CMK (cell line): ENCODE measurements at places on chromosomes 3 and 15.

DNA sequence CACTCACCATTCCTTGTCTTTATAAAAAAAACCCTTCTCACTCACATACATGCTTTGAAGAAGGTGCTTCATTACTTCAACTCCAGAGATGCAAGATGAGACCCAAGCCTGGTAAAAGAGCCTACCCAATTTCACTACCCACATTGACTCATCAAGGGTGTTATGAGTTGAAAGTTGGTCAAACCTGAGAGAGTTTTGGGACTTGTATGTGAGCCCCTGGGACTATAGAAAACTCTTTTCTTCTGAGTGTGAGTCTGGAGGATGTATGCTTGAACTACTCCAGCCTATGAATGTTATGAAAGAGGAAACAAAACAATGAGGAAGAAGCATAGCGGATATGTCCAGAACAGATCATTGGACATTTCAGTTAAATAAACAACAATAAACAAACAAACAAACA, 106.5 kb upstream of the SATB1 start:
- DNase-seq, result no peak

DNA sequence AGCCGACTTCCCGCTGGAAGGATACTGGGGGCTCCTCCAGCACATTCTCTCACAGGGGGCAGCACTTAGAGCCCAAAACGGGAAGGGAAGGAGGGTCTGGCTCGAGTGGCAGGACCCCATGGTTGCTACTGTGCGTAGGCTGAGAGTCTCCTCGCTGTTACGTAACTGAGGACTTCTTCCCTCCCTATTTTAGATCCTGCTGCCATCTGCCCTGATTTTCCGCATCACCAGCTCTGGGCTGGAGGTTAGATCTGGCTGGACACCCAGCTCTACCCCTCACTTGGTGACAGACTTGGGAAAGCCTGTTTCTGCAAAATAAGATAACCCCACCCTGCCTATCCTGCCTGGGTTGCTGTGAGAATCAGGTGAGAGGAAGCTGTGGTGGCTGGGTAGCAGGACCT, 47.7 kb downstream of the BDH1 start:
- no peak for DNase-seq

GRCh38 chr3:25604107-25604805, 60.5 kb downstream of the TOP2B start:
- no peak for DNase-seq

GRCh38 chr3:45583021-45583851, 11.3 kb upstream of the LIMD1 start:
- DNase-seq, result no peak

GRCh38 chr3:83193526-83193925, 1432.1 kb upstream of the GBE1 start:
- no peak for DNase-seq

DNA sequence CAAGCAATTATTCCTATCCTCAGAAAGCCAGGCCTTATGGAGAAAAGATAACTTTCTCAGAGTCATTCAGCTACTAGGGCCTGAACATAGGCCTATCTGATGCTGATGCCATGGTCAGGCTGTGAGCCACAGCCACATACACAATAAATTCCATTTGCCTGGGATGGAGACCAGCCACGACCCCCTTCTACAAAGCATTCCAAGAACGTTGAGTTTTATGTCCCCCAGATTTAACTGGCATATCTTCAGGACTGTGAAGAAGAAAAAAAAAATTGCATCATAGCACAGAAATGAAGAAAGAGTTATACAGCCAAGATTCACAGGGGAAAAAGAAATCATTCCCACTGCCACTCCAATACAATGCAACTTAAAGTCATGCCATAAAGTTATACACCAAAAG, 100.0 kb downstream of the THBS1 start:
- no peak for DNase-seq

DNA sequence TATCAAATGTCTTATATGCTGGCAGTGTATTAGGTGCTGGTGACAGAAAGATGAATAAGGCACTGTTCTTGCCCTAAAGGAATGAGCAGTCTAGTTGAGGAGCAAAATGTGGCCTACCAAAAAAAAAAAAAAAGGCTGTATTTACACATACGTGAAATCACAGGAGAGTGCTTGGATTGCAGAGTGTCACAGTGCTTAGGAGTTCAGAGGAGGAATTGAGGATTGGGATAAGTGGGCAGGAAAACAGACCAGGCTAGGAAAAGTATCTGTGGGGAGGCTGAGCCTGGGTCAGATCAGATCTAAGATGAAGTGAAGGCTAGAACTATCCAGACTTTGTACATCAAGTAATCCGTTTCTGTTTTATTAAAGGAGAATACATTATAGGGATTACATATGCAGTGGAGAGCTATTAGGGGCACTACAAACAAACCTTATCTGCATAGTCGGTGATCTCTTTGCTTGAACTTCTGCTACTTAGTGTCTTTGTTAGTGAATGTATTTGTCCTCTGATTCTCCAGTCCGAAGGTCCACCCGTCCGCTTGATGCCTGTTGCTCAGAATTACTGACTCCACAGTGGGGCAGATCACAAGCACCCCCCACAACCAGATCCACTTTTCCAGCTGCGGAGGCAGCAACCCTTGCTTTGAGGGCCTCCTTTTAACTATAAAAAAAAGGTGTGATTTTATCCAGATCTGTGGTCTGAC, 80.0 kb downstream of the FNDC3B start:
- no peak for DNase-seq

DNA sequence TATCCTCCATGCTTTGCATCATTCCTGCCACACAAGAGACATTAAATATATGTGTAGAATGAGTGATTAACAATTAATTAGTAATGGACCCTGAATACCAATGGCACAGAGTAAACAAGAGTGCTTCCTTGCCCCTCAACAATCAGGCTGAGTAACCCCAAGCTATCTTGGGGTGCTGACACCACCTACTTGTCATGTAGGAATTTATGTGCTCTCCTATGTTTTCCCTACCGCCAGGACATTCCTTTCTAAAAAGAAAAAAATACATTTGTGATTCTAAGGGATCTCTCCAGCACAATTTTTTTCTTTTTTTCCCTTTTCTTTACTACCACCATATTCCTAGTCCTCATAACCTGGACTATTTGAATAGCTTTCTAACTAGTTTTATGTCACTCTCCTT, 449.1 kb downstream of the MFSD1 start:
- DNase-seq, result no peak
